ENCODE measurements at places on chromosomes 3 and 15.

DNA sequence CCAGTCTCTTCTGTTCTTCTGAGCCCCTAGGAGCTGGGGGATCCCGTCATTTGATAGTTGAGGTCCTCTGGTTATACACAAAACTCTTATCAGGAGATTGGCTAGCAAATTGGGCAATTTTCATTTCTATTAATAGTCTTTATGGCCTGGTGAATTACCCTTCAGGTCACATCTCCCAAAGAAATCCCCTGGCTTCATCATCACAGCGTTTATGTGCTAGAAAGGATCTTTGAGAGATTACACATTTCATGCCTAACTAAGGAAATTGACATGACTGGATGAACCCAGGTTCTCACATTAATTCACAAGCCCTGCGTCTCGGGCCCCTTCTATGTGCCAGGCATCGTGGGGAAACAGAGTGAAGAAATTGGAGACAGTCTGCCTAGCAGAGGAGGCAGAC lies 227.4 kb upstream of the PROK2 start:
- DNase-seq = no peak

DNA sequence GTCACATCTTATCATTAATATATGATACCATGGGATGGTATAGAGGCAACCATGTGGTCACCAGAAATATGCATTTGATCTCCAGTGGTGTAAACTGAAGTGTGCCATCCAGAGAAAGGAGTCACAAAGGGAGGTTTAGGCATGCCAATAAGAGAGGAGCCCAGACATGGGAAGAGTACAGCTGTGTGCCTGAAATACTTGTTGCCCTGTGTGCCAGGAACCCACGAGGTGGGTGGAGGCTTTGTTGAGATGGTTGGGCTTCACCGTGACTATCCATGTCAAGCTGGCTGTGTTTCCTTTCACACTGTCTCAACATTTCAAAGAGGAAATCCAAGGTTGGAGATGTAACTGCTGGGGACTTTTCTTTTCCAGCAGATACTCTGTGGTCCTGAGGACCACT lies 43.5 kb downstream of the CACNA2D3 start:
- no peak for DNase-seq

DNA sequence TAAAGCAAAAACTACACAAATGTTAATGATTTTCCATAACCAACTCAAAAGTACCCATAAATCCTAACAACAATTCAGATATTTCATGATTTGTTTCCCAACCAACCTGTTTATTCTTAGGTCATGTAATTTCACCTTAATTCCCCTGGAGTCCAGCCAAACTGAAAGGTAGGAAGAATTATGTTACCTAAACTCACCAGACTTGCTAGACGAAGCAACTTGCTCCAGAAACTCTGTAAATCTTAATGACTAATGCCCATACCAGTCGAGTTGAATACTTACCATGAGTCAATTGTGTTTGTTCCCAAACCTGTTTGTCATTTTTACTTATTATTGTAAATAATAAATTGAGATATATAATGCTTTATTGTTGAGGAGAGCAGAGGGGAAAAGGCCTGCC lies 1030.0 kb downstream of the TBL1XR1 start:
- DNase-seq = no peak

GRCh38 chr3:161781381-161781780 lies 284.8 kb downstream of the OTOL1 start:
- DNase-seq = no peak

DNA sequence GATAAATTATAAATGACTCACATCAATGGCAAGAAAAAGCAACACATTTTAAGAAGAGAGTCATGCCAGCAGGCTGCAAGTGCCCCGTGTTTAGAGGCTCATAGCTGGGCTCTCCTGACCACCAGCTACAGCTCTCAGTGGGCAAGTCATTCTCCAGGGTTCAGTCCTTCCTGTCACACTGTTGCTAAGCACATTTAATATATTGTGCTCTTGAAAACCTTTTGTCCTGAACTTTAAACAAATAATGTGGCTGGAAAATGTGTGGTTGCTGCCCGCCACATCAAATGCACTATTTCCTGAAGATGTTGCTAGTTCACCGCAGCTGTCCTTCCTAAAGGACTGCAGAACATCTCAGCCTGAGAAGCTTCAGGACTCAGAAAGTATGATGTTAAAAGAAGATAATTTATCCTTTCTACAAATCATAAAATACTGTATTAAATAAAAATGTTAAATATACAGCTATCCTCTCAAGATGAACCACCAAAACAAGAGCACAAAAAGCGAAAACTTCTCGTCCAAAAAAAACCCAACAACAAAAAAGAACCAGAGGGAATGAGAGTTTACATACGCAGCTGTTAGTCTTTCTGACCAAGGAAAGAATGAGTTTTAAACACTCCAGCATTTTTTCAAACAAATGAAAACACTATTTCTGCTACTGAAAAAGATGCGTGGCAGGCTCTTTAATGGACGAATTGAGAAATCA lies 951 bp downstream of the TARS3 start:
- no peak for DNase-seq

- no peak for DNase-seq
These were observed 63.8 kb downstream of the GMPS start for GRCh38 chr3:155934230-155934629.

- DNase-seq = no peak
These were observed 80.2 kb upstream of the FAM3D start for GRCh38 chr3:58746758-58747157.

- no peak for DNase-seq
These were observed 88.2 kb downstream of the RPL39L start for GRCh38 chr3:187051066-187051465.

DNA sequence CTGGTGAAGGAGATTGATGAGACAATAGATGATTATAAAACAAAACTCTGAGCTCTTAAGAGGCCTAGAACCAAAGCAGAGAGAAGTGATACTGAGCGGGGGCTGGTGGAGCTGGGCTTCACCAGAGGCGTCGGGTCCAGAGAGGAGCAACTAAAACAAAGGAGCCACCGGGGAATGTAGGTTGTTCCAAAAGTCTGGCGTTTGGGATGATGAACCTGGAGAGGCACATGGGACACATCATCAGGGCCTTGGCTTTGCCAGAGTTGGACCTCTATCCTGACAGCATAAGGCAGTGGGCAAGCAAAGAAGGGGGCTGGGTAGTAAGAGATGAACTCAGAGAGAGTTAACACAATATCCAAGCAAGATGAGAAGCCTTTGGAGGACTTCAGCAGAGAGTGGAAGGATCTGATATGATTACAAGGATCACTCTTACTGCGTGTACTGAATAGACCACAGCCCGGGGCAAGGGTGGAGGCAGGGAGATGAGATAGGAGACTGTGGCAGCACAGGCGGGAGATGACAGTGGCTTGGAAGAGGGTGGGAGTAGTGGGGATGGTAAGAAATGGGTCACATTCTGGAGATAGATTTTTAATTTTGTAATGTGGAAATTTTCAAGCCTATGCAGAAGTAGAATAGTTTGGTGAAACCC lies 36.0 kb upstream of the RASA2 start:
- no peak for DNase-seq

DNA sequence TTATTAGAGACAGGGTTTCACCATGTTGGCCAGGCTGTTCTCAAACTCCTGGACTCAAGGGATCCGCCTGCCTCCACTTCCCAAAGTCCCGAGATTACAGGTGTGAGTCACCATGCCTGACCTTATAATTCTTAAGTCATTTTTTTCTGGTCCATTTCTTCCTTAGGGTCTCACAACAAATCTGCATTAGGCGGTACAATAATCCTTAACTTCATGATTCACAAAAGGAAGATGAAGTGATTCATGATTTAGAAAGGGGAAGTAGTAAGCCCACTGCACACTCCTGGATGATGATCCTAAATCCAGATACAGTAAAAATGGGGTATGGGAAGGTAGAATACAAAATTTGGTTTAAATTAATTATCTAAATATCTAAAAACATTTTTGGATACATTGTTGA lies 45.0 kb upstream of the TKT start:
- no peak for DNase-seq

GRCh38 chr3:4845882-4846281 lies 133.4 kb upstream of the BHLHE40 start:
- DNase-seq = no peak

DNA sequence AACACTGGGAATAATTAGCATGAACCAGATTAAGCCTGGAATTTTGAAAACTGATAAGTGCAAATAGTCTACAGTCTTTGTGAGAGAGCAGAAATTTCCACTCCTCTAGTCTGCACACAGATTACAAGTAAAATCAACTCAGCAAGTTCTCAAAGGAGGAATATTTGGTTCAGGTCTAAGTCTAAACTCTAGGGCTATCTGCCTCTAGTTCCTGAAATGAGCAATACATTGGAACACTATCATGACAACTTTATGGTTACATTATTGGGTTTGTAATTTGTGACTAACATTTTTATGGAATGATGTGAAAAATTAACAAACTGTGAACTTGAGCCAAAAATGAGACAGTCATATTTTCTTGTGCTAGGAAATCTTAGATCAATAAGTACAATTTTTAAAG lies 30.8 kb upstream of the ADGRG7 start:
- no peak for DNase-seq

GRCh38 chr15:95278532-95279245 lies 1047.3 kb downstream of the MCTP2 start:
- DNase-seq = no peak

DNA sequence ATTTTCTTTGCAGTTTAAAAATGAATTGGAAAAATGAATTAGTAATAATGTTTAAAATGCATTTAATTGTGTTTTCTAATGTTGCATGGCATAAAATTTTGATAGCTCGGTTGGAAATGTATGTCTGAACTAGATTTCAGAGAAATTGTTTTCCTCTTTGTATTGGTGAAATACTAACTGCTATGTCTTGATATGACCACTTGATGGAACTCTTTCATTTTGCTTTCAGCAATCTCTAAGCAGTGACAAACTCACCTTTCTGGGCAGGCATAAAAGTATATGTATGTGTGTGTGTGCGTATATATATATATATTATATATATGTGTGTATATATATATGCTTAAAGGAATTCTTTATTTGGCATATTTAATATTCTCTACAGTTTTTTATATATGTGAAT lies 239.3 kb upstream of the ZNF717 start:
- no peak for DNase-seq

GRCh38 chr15:36951731-36952247 lies 148.6 kb downstream of the MEIS2 start:
- DNase-seq = no peak

DNA sequence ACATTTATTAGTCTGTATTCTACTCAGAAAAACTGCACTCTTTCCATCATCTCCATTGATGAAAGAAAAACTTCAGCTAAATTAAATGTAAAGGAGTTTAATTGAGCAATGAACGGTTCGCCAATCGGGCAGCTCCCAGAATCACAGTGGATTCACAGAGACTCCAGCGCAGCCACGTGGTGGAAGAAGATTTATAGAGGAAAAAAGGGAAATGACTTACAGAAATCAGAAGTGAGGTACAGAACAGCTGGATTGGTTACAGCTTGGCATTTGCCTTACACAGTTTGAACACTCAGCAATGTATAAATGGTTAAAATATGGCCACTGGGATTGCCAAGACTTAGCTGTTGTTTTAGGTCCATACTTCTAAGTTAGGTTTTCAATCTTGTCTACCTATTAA lies 2.8 kb upstream of the SUCLG2 start:
- no peak for DNase-seq

GRCh38 chr15:45027220-45027619 lies 4.2 kb downstream of the SORD start:
- DNase-seq = no peak

DNA sequence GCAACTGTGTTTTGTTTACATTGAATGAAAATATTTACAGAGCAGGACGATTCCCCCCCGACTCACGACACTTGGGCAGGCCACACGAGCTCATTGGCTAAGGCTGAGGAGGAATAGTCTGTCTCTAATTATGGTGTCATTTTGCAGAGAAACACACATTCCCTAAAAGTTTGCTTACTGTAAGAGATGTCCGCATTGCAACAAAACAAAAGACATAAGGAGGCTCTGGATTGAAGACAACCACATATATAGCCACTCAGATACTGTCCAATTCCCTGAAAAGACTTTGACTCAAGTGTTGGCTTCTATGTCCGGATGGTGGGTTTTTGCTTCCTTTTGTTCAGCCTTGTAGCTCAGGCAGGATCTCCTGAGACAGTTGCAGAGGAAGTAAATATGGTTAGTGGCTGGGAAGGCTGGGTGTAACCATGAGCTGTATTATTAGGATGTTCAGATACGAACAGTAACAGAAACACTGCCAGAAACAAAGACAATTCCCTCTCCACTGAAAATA lies 170.4 kb downstream of the KLHL25 start:
- no peak for DNase-seq

DNA sequence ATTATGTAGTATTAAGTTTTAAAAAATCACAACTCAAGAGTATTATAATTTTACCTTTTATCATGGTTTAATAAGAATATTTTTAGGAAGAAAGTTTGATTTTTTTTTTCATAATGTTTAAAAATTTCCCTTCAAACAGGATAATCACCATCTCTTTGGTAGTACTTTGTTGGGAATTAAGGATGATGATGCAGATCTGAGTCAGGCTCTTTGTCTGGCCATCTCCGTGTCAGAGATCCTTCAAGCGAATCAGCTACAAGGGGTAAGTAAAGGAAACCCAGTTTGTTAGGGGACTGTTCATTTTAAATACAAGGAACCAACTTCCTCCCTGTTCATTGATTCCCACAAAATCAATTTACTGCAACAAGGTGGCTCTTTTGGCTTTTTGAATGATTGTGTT lies 36.8 kb upstream of the NIT2 start:
- DNase-seq = no peak

DNA sequence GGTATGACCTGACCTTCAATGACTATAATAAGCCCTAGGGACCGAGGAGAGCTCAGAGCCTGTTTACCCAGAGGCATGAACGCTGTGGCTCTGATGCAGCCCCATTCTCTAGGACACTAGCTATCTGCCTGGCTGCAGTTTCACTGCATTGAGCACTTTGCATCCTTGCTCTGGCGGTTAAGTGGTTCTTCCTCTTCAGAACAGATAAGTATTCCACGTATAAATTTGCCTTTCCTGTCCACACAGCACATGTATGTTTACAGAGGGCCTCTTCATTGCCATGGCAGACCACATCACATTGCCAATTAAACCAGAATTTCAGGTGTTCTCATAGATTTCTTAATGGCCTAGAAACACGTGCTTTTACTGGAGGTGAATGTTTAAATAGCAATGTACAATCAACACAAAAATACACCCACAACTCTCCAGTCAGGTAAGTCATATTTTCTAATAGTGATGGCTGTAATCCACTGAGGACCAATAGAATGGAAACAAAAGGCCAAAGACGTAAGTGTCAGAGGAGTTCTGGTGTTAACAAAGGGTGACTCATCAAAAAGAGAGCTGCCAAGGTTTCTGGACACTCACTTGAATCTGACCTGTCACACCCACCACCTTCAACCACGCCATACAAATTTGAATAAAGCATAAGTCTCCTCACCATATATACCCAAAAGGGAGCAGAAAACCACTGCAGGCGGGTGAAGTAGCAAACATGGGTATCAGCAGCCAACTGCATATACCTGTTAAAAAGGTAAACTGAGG lies 553.4 kb downstream of the OCA2 start:
- DNase-seq = no peak

Data from C1 segment of cervical spinal cord (tissue), 14 donors.